ENCODE measurements at places on chromosomes 12 and 14.

DNA sequence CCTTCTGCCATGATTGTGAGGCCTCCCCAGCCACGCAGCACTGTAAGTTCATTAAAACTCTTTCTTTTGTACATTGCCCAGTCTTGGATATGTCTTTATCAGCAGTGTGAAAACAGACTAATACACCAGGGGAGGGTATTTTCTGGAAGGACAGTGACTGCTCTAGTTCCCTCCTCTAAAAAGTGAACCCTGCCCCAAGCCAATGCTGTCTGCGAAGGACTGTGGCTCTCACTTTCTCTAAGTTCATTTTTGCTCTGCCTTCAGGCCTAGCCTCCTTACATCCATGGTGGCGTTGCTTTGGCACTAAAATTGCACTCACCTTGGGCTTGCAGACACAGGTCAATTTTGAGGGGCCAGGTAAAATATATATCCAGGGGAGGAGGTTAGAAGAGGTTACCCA, 323.0 kb downstream of the VRK1 start:
- no peak for DNase-seq

DNA sequence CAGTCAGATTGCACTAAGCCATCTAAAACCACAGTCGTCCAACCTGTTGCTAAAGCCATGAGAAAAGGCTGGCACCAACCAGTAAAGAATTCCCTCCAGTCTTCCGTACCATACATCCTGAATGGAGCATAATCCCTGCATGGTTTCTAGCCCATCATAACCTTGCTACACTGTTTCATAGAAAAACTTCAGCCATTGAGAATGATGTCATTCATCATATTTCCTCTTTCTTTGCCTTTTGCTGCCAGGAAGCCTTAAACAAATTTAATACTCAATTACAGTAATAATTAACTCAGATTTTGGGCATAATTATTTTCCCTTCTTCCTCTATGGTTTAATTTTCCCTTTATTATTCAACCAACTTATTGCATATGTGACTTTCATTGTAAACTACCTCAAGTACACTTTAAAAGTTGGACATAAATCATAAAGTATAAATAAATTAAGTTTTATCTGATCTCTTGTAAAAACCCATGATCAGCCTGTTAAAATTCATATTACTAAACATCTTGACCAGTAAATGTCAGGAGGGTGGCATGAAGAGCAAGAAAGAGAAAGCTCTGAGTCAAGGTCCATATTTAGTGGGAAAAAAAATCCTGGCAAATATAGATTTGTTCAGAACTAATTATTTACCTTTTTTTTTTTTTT, 264.7 kb downstream of the ZFP36L1 start:
- no peak for DNase-seq

DNA sequence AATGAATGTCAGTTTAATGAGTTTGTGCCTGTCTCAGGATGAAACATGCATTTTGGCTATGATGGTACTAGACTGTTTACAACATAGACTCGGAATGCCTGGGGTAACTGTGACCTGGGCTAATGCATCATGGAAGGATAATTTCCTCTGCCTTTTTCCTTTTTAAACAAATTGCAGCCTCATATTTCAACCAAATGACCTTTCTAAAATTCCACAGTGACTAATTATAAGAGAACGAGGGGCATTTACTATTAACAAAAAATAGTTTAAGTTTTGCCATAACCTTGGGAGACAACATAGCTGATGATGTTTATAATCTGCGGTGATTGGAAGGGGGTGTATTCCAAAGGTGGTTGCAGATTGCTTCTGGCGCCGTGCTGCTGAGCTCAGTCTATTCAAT, 1140.5 kb downstream of the GALC start:
- DNase-seq = no peak

DNA sequence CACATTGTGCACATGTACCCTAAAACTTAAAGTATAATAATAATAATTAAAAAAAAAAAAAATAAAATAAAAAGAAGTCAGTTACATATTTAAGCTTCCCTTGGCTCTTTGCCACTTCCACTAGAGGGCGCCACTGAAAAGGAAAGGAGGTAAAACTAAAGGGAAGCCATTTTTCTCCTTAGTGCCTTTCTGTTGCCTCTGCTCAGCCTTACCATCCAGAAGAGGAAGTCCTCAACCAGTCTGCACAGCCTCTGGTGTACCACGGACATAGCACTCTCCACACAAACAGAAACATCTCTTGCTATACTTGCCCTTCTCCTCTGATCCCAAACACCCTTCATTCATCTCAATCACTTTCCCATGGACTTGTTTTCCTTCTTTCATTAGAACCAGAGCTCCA, 169.0 kb upstream of the EEA1 start:
- no peak for DNase-seq

DNA sequence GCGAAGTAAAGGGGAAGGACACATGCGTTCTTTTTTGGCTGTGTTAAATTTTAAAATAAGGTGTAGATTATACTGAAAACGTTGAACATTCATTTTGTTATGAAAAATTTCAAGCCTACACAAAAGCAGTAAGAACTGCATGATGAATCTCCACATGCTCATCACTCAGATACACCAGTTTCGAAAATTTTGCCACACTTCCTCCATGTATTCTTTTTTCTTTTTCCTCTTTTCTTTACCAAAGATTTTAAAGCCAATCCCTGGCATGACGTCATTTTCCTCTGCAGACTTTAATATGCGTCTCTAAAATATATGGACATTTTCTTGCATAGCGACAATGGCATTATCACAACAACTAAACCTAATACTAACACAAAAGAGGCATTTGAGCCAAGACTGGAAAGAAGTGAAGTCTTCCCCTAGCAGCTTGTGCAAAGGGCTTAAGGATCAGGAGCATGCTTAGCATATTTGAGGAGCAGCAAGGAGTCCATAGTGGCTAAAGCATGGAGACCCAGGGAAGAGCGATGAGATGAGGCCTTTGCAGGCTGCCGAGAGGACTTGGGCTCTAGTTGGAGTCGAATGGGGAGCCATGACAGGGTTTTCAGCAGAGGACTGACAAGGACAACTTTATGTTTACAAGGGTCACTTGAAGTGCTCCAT, 111.9 kb downstream of the ERC1 start:
- no peak for DNase-seq

DNA sequence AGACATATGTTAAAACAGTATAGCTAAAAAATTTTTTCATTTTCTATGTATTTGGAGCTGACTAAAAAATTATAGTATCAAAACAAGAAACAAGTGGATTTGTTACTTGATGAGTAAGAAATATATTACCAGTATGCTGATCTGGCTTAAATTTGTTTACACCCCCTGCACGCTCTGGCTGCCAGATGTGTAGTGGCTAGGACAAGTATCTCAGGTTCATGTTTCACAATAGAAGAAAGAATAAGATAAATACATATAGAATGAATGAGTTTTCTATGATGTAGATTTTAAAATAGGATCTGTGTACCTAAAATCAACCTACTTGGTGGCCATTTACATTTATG, 13.1 kb downstream of the NAA30 start:
- no peak for DNase-seq

GRCh38 chr14:79586416-79586815, 624.9 kb downstream of the DIO2 start:
- DNase-seq = no peak

DNA sequence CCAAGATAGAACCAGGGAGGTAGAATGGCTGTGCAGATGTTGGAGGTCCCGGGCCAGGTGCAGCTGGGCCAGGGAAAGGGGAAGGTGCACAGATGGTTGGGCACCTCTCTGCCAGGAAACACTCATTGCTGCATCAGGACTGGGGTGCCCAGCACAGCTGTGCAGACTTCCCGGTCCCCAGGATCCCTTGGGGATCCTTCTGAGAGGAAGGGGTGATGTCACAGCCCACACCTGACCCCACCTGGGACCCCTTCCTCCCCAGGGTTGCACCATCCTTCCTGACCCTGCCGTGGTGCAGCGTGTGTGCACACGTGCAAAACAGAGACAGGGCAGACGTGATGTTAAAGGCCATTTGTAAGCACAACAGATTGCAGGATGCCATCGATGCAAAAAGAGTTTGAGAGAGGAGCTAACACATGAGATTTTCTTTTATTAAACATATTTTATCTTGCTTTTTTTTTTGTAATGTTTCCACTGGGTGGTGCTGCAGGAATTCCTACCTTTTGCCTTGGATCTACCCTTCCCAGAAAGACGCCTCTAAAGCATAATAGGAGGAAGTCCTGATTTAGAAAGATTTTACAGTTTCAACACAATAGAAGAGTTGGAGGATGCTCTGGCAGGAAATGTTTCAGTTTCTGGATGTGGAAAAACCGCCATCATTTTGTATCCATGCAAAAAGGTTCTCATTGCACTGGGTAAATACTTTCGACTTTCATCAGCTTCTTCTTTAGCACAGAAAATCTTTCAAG, 14.8 kb downstream of the ELK3 start:
- no peak for DNase-seq

DNA sequence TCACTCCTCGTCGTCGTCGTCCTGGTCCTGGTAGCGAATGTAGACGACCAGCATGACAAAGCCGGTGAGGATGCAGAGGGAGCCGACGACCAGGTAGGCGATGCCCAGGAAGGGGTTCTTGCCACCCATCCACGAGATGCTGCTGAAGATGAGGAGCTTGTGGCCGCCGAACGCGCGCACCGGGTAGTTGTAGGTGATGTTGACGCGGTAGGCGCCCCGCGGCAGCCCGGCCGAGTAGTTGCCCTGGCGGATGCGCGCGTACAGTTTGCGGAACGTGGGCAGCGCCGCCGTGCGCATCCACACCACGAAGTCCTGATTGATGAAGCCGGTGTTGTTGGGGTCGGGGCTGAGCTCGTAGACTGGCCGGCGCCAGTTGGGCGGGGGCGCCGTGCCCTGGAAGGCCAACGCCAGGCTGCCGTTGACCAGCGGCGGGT, 1.0 kb downstream of the TMEM30B start:
- no peak for DNase-seq

- no peak for DNase-seq
These were observed 366.6 kb upstream of the TMEM132C start for GRCh38 chr12:127900386-127900785.

- DNase-seq = no peak
These were observed 21.5 kb upstream of the TC2N start for GRCh38 chr14:91888641-91889476.

- no peak for DNase-seq
These were observed 295.6 kb downstream of the PCNX1 start for GRCh38 chr14:71202881-71203280.

GRCh38 chr14:23358553-23359166, 6.0 kb upstream of the SLC22A17 start:
- DNase-seq = no peak

- peak; percentile 77 for DNase-seq
These were observed 56.7 kb downstream of the C14orf132 start for GRCh38 chr14:96095581-96096476.

- no peak for DNase-seq
These were observed 1.8 kb upstream of the TMPRSS12 start for GRCh38 chr12:50840809-50841487.

DNA sequence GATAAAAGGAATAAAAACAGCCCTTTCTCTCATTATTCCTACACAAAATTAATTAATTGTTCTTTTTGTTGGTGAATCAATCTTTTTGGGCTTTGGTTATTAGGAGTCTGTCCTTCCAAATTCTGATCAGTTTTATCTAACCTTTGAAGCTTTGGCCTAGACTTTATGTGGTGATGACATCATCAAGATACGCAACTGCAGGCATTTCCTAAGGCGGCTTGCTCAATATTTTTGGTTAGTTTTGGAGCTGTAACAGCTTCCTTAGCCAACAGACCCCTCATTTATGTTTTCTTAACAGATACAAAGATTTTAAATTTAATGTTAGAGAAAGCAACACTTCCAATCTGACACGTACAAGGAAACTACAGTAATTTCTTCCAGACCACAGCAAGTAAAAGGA, 87.8 kb upstream of the PDE3A start:
- no peak for DNase-seq

DNA sequence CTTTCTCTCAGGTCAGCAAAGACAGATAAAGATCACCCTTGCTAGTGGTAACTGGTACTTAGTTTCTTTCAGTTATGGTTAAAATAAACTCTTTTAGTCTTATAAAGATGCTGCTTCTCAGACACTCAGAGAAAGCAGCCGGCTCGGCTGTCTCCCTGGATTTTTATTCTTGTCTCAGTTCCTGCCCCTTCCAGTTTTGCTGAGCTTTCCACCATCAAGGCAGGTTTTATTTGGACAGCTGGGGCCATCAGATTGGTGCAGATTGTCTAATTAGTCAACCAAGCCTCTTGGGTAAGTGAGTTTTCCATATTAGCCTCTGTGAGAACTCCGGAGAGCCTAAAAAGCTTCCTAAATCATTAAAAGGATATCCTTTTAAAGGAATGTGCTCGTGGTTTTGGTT, 130.8 kb upstream of the BMP4 start:
- no peak for DNase-seq

Measured in T1000 (cell line).